Fibroblast of skin of scalp (primary cell): ENCODE measurements at places on chromosomes 5 and 9.

DNA sequence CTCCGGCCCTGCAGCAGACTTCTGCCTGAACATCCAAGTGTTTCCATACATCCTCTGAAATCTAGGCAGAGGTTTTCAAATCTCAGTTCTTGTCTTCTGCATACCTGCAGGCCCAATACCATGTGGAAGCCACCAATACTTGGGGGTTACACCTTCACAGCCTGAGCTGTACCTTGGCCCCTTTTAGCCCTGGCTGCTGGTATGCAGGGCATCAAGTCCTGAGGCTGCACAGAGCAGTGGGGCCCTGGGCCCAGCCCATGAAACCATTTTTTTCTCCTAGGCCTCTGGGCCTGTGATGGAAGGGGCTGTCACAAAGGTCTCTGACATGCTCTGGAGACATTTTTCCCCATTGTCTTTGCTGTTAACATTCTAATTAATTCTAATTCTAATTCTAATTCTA, 680.6 kb downstream of the ELAVL2 start:
- DNase-seq = no peak

DNA sequence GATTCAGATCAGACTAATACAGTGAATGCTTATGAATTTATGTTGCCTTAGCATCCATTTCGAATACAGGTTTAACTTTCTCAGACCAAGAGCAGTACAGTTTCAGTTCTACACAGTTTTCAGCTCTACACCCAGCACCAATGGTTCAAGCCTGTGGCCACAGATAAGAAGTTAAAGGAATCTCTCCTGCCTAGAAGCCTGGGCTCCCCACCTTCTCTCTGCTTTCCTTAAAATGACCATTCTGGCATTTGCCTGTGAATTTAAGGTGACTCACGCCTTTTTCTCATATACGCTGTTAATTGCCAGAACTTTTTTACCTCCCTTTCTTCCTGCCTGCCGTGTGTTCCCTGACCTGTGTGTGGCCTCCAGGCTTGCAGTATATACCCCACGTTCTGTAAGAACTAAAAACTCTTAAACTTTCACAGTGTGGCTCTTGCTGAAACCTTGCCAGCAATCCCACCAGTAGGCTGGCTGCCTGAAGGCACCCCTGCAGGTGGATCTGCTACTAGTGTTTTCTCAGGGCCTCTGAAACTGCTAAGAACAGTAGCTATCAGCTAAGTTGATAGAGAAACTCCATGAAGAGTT, 692.8 kb upstream of the CDH18 start:
- DNase-seq = no peak

DNA sequence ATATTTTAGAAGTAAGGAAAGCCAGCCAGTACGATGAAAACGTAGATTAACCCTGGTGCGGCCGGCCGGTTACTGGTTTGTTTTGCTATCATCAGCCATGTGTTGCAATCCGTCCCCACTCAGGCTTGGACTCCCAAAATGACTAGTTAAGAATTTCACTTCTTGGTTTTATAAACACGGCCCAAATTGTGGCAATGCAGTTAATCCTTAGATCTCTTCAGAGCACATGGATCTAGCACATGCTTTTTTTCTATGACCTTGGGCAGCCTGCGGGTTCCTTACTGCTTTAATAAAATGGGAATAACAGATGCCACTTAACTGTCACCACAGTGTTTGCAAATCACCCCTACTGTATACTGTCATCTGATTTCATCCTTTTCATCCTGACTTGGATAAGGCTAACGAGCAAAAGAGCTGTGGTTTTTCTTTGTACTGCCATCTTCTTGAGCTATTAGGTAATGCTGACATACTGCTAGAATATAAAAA, 1.5 kb downstream of the NDFIP1 start:
- peak; percentile 13 for DNase-seq

GRCh38 chr9:34463098-34463900, 4.7 kb downstream of the DNAI1 start:
- peak; percentile 41 for DNase-seq

DNA sequence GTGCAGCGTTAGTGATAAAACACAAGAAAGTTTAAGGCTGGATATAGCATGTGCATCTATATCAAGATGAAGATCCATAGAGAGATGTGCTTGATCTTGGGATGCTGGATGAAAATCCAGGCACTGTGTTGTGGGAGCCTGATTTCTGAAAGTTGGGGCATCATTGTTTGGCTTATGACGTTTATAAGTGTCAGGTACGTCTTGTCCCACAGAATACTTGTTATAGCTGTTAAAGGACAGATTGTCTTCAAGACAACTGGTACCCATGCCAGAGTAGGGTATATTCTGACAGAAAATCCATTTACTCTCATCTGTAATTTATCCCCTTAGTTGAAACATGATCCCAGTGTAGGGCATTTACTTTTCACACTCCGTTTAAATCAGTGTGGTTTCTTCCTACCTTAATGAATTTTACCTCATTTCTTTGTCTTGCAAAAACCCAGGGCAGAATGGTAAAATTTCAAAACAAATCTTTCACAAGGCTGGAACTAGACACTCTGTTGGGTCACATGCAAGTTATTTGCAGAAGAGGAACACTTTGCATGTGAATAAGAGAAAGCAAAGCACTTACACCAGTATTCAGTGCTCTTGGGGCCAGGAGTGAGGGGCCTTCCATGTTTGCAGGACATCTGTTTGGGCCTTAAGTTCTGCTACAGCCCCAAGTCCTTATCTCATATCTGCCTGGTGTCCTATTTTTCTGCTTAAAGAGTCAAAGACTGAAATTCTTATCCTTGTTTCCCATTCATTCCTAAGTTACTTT, 73.3 kb downstream of the GHR start:
- DNase-seq = no peak

DNA sequence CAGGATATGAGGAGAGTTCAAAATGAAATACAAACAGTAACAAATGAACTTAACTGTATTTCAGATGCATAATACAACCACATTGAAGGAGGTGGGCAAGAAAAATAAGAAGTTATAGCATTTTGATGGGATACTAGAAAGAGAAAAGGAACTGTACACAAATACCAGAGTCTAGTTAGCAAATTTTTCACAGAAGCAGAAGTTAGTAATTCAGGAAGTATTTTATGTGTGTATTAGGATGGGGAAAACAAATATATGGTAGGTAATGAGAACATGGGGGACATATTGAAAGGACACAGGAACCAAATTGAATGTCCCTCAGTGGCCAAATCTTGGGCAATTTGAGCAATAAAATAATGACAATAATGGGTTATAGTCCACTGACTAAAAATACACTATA, 18.4 kb downstream of the GM2A start:
- no peak for DNase-seq

DNA sequence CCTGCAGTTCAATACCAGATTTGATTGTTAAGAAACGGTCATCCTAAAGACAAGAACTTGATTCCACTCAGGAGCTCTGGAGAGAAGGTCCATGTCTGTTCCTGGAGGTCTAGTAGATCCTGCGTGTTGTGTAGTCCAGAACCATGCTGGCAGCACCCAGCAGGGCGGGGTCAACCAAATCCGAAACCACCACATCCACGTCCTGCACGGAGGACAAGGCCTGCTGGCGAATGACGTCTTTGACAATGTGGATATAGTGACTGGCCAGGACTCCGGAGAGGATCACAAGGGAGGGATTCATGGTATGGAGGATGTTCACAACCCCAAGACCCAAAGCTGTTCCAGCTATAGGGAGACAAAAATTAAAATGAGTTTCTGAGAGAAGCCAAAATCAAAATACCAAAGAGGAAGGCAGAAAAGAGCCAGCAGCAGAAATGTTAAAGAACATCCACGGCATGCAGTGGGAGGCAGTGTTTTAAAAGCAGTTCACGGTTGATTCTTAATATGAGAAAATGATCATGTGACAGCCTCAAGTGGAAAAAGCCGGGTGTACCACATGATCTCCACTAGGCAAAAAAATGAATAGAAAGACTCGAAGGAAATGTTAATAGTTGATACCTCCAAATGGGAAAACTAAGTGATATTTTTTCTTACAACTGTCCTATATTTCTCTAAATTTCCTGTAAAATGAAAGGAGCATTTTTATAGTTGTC, 26.7 kb downstream of the CLTA start:
- no peak for DNase-seq

DNA sequence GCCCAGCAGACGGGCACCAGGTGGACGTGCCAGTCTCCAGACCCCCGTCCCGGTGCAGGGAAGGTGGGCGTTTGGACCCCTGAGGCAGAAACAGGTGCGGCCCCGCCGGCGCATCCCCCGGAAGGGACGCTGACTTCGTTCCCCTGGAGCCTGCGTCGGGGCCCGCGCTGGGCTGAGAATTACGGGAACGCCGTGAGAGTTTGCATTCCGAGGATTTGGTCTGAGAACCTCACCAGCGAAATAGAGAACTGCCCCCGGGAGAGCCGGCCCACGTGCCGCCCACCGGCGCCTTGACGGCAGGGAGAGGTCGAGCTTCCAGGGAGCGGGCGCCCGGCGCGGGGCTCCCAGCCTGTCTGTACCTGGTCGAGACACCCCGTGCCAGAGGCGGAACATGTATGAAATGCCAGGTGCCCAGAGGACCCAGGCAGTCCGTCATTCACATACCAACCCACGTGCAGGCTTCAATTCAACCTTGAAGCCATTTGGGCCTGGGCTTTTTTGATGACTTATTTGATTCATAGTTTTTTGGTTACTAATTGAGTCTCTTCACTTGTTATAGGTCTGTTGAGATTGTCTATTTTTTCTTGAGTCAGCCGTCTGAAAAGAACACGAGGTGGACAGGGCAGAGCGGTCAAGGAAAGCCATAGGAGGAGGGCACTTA, 877 bp upstream of the CAMSAP1 start:
- no peak for DNase-seq

DNA sequence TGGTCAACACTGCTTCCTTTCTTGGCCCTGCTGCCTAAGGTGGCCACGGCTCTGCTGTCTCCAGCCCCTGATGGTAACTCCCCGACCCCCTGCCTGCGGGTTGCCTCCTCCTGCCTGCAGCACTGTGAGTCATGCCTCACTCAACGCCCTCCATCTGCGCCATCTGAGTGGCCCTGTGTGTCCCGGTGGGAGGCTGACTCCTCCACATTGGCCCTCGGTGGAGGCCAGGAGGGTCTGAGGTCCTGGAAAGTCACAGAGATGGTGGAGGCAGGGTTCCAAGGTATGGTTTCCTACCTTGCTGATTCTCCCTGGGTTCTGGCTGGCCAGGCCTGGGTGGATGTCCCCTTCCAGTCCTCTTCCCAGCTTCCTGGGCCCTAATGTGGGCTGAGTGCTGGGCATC, 64.5 kb upstream of the ADAMTS2 start:
- no peak for DNase-seq

- DNase-seq = peak; percentile 43
Observed at GRCh38 chr5:133944263-133945185, 23.9 kb downstream of the C5orf15 start.

GRCh38 chr9:136880651-136881050, 5.7 kb upstream of the TRAF2 start:
- DNase-seq = no peak

GRCh38 chr9:104617418-104617817, 586 bp downstream of the OR13C9 start:
- peak; percentile 5 for DNase-seq

DNA sequence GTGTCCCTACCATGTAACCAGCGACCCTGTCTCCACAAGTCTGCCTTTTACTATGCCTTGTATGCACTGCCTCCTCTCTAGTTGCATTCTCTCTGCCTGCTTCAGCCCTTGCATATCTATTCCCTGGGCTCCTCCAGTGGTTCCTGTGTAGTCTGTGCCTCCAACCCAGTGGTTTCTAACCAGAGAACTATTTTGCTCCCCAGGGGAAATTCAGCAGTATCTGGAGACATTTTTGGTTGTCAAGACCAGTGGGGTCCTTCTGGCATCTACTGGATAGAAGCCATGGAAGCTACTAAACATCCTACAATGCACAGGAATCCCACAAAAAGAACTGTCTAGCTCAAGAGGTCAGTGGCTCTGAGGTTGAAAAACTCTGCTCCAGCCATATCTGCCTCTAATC, 224.1 kb upstream of the RASEF start:
- peak; percentile 95 for DNase-seq

GRCh38 chr9:132020272-132020671, 59.4 kb downstream of the MED27 start:
- DNase-seq = no peak

DNA sequence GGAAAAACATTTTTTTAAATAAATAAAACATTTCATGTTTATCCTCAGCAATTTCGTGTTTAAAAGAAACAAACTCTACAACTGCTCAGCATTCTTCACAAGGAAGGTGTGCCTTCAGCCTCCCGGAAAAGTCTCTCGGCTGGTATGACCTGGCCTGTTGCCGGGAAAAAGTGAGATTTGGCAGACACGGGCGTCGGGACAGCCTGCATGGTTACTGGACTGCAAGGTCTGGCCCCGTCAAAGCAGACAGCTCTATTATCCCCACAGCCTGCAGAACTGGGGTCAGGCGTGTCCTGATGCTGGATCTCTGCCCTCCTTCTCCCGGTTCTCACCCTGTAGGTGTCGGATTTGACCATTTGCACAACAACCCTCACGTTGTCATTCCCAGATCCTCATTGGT, 120.3 kb upstream of the SPATA31C2 start:
- DNase-seq = no peak

- DNase-seq = no peak
Observed at GRCh38 chr5:176722757-176723156, 75.5 kb downstream of the TSPAN17 start.

- DNase-seq = no peak
Observed at GRCh38 chr5:175519006-175519405, 40.6 kb downstream of the SFXN1 start.

DNA sequence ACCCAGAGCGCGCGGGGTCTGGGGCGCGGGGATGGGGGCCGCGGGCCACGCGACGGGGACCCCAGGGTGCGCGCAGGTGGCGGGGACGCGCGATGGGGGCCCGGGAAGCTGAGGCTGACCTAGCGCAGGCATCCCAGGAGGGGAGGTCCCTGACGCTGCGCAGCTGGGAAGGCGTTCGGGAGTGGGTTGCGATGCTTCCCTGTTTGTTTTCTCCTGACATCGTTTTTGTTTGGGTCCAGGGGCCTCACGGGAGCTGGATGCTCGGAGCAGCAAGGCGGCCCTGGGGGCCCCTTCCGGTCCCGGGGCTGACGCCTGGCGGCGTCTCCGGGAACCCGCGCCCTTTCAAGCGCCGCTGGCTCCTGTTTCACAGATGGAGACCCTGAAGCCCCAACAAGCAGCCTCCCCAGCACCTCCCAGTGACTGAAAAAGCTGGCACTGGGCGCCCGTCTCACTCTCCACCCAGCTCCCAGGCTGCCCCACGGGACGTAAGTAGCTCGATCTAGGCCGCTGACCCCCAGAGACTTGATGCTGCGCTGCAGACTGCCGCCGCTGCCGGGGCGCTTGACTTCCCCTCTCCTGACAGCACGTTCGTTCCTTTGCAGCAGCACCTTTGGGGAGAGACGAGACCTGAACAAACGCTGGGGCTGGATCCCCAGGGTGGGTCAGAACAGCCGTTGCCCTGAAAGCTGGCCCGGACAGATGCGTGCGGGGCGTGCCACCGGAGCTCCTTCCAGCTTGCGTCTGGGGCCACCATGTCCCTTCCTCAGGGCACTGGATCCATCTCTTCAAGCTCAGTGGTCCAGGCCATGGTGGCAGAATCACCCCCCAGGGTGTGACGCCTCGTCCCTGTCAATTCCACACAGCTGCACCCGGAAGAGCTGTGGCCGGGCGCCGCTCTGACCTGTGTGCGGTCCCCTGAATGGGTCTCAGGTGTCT, 593 bp downstream of the BRD3OS start:
- DNase-seq = peak; percentile 15

GRCh38 chr5:115858396-115858795, 16.7 kb downstream of the AP3S1 start:
- no peak for DNase-seq
